T-helper 2 cell (primary cell): ENCODE measurements at places on chromosomes 12 and 14.

DNA sequence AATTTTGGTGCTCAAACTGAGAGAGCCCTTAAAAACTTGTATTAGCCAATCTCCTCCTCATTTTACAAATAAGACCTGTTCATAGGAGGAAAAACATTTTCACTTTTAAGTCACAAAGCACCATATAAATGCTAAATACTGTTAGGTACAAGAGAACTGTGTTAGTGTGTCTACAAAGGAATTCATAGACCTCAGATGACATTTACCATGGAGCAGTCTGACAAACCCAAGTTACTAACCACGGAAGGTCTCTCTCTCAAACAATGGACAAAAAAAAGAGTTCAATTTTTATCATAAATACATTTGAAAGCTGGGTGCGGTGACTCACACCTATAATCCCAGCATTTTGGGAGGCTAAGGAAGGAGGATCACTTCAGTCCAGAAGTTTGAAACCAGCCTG, 10.0 kb downstream of the SBNO1 start:
- DNase-seq, result no peak

DNA sequence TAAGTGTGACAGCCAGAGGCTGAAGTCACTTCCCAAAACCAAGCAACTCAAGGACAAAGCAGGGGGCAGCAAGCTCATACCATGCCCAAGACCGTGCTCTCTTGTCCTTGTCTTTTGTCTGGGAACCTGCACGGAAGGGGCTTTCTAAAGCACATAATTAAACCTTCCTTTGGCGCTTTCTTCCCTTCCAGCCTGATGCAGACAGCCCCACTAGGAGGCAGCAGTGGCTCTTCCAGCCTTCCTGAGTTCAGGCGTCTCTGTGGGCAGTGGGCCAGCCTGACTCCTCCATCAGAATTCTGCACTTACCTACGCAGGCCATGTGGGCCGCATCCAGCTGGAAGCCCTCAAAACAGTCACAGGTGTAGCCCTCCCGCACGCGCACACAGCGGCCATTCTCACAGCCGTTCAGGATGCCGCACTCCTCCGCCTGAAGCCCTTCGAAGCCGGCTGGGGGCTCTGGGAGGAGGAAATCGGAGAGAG, 7.6 kb downstream of the ISCA2 start:
- no peak for DNase-seq

DNA sequence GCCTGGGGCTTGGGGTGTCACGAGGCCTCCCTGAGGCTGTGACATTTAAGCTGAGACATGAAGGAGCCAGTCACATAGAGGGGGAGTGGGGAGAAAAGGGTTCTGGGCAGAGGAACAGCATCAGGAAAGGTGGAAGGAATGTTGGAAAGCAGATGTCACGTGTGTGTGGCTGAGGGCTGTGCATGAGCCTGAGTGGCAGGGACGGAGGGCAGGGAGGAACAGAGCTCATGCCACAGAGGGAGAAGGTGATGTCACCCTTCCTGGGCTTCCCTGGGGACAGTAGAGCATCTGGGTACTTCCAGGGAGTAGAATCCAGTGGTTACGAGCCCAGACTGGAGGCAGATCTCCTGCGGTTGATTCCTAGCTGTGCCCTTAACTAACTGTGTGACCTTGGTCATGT, 32.0 kb upstream of the JDP2 start:
- DNase-seq, result no peak

DNA sequence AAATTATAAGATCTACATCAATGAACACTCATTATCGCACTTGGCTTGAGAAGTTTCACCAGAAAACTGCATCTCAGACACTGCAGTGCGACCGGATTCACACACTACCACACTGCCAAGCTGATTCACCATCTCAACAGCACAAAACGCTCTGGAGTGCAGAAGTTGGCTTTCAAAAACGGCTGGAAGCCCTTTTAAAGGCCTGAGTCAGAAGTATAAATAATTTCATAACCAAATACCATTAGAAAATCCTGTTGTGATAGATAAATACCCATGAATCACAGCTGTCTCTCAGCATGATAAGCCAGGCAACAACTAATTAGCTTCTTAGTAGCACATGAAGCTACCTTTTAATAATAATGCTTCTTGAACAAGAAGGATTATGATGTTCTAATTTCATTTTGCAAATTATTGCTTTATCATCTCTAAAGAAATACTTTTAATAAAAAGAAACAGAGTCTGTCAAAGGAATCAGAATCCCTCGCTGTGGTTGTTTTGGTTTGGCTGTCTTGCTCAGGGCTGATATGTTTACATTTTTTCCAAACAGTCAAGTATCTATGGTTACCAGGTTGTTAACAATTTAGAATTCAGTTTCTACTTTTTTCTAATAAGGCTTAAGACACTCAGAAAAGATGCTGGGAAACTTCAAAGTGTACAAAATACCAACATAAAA, 51.2 kb downstream of the SLC2A13 start:
- DNase-seq, result no peak

DNA sequence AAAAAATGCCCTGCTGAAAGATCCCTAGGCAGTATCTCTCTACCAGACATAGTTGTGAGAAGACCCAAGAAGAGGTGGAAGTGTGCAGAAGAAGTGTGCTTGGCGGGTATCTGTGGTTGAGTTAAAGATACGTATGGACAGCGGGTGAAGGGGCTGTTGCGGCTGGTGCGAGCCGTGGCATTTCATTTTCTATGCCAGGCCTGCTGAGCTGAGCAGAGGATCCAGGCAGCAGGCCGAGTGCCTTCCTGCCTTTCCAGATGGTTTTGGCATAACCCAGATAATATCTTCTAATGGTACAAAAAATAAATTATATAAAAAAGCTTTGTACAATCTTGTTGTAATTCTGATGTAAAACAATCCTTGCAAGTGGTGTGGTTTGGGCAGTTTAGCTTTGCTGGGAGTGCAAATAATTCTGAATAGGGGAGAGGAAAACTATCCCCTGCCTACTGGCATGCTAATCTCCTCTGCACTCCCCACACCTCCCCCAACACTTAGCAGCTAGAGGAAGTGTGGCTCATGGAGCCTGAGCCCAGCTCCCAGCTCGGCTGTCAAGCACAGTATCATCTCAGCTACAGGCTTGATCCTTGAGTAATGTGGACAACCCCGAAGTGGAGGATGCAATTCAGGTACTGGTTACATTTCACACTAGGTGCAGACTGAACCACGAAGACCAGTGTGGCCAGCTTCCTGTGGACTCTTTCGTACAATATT, 168.9 kb downstream of the VRK1 start:
- no peak for DNase-seq

GRCh38 chr12:132517740-132518100, 27.8 kb downstream of the FBRSL1 start:
- DNase-seq, result no peak
